ENCODE measurements at places on chromosomes 3 and 15. TPM values are rescaled to one million over a fixed set of nuclear protein-coding genes. Genes with fewer than 3 reads are reported as not detected.

The P2RY13 gene
- total RNA-seq = not detected

The GMPPB gene
- 24.3 TPM for total RNA-seq

The NME9 gene
- total RNA-seq = not detected

The GOLGA8K gene
- total RNA-seq = not detected

The TMEM207 gene
- 2.9 TPM for total RNA-seq

The FYCO1 gene
- 23.0 TPM for total RNA-seq

Measured in hepatocyte (in vitro differentiated cells).